ENCODE measurements at places on chromosomes 6 and 20.

- DNase-seq, result peak; percentile 61
Measured at GRCh38 chr6:159806021-159806458, 6.0 kb downstream of the PNLDC1 start.

GRCh38 chr6:28218312-28219248 is 6.5 kb upstream of the ZSCAN9 start:
- DNase-seq, result peak; percentile 20

DNA sequence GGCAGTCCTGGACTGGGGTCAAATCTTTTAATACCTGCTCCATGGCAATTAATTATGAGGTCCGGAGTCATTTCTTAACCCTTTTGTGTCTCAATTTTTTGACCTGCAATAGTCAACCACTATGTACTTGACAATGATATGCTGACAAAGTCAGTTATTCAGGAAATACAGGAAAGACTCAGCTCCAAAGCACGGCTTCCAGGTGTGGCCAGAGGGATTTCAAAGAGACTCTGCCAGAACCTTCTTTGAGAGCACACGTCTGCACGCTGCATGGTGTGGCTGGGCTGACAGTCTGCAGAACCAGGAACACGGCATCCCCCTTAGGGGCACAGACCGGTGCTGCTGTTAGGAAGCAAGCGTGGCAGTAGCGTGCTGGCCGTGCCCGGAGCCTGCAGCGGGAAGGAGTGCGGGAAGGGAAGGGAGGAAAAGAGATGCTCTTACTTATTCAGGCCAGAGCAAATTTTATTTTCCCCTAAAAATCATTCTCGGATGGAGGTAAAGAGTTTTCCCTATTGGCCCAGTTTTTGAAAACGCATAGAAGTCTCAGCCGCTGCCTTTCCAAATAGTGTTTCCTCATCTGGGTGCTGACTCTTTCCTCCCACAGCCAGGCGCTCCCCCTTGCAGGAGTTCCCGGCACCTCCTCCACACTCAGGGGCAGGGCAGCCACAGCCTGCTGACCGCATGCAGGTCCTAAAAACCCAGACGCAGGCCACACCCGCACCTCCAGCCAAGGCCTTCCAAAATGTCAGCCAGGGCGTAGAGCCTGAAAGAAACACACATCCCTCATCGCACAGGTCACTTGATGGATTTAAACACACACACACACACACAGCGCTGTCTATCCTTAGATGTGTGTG is 187.4 kb upstream of the SNX9 start:
- no peak for DNase-seq

DNA sequence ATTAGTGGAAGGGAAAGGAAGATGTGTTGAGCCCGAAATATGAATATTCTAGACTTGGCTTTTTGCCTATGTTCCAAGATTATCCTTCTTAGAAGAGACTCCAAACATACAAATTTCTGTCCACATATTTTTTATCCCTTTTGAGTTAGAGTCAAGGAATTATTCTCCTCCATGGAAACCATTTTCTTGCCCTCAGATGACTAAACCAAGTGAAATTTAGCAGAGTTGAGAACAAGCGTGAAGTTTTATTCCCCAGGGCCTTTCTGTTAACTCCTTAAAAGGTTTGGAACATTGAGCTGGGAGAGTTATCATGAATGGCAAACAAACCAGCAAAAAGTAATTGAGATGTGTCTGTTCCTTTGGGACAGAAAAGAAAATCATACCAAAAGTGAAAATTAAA is 286.1 kb upstream of the PLCB4 start:
- no peak for DNase-seq

DNA sequence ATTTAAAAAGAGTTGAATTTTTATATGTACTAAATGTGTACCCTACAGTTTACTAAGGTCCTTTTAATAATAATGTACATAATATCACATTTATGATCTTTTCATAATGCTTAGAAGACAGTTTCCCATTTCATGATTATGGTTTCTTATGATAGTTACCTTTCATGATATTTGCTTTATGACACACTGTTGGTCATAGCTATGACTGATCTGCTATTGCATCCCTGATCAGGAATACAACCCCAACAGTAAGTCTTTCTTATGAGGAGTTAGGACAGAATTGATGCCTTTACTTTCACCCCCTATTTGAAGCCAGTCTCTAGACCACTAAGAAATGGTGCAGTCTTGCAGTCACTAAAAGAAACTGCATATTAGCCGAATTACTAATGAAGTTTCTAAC is 31.0 kb downstream of the LCA5 start:
- peak; percentile 63 for DNase-seq

DNA sequence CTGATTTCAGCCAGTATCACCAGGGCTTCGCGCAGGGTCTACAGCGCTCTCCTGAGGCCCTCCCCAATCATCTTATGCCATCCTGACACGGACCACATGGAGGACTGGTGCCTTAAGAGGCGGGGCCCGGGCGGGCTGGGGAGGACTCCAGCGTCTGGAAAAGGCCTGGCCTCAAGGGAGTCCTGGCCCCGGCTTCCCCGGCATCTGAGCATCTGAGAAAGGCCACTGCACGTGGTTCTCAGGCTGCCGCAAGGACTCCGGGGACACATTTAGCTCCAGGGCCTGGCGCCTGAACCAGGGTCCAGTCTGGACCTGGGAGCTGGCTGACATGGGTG is 21.4 kb downstream of the BHLHE23 start:
- no peak for DNase-seq

DNA sequence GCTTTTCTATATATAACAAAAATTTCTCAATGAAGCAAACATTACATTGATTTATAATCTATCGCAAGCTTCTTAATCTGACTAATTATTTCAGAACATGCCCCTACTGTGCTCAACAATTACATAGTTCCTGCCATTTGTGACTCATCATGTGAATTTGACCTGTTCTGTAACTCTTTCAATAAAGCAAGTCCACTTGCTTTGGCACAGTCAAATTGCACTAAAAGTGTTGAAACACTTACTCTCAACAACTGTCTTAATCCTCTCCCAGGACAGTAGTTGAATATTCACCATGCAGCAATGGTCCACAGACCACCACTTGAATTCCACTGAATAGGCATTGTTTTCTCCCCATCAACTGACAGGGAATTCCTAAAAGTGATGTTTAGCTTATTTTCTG is 67.7 kb upstream of the SPTLC3 start:
- peak; percentile 61 for DNase-seq

DNA sequence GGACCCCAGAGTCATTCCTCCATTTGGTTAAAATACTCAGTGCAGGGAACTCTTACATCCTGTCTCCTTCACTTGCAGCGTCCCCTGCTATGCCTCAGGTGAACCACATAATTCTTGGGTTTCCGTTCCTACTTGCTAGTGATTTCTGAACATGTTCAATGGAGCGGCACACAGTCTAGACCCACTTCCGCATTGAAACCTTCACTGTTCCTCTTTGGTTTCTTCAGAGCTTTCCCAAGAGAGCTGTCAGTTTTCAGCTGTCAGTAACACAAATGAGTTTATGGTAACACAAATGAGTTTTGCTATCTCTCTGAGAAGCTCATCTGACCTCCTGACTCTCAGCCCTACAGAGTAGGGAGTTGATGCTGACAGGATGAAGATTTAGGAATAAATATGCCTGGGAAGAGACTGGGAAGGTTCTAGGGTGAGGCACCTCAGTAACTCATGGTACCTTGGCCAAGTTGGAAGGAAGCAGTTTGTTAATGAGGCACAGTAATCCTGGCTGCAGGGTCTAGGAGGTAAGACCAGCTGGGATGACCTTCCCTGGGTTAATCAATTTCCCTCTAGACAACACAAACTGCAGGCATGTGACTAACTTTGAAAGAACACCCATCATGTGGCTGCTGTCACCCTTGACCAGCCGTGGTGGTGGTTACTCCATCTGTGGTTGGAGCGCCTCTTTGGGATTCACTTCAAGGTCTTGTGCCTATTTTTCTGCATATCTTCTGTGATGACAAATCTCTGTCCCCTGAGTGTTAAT is 5.4 kb downstream of the SYS1 start:
- no peak for DNase-seq

DNA sequence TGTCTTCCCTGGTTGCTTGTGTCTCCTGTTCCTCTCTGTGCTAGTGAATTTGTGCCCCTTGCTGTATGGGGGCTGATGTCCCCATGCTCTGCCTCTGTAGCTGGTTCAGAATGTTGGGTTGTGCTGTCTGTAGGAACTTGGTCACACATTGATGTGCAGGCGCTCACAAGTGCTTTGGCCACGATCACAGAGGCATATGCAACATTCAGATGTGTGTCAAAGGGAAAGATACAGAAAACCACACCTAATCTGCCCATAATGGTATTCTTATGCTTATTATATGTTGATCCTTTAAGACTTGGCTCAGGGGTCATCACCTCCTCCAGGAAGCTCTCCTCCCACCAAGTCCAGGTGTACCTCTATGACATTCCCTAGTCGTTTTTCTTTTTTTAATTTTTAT is 17.1 kb upstream of the DHX35 start:
- no peak for DNase-seq

DNA sequence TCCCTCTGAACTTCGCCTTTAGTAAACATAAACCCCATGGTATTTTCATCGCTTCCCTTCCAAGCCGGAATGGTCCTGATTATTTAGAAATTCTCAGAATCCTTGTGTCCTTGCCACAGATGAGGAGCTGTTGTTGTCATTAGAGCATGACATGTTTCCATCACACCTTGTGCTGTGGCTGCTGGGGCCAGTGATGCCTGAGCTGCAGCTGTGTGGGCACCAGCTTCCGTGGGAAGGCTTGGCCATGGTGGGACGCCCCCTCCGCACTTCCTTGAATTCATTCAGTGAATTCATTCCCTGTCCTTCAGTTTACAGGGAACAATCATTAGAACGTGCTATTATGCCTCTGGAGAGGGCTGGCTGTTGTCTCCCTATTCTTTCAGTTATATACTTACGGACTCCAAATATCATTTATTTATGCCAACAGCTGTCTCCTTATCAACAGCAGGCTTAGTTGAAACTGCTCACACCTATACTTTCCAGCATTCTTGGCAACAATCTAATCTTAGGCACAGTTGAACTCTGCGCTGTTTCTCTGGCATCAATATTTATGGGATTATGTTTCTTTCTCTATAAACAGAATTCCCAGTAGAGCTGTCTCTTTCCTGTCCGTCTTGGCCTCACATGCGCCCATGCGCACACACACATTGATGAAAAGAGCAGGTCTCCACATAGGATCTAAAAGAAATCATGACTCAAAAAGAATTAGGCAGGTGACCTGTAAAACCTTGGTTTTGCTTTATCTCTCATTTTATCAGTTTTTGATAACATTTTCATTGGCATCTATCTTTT is 9.0 kb downstream of the ADGRF1 start:
- DNase-seq, result no peak

- peak; percentile 39 for DNase-seq
Measured at GRCh38 chr6:112626468-112627082, 279.4 kb downstream of the RFPL4B start.

- DNase-seq, result no peak
Measured at GRCh38 chr6:111837641-111838500, 35.4 kb downstream of the FYN start.

DNA sequence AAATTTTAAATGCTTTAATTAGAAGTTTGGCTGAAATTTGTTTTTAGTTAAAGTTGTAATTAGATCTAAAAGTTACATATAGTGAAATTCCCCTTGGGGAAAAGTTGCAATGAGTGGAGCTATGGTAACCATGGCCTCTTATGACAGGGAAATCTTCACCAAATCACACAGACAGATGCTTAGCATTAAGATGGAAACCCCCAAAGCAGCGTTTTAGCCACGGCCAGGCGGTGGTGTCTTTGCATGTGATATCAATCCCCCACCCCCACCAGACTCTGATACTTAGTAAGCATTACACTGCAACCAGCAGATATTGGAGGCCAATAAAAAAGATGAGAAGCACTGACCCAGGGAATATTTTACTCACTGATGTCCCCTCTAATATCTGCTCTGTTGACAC is 75.7 kb downstream of the REPS1 start:
- DNase-seq, result no peak

DNA sequence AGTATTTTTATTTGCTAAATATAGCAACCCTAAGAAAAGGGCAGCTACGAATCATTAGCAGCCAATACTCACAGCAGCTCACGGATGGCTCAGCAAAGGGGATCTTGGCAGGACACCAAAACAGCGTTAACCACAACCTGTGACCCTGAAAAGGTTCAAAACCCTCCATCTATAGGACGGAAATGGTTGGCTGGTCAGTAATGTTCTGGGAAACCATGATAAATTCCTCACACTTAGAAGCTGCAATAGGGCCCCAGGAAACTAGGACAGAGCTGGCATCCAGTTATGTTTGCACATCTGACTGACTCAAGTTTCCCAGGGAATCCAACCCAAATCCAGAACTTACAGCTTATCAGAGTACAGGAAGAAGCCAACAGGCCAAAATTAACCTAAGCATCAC is 30.9 kb upstream of the PTPRT start:
- no peak for DNase-seq

GRCh38 chr6:121760191-121760590 is 324.7 kb downstream of the GJA1 start:
- no peak for DNase-seq

GRCh38 chr6:22435151-22435550 is 134.2 kb upstream of the HDGFL1 start:
- no peak for DNase-seq

GRCh38 chr6:129903082-129903481 is 42.0 kb upstream of the TMEM244 start:
- no peak for DNase-seq

GRCh38 chr6:159008656-159009288 is 8.8 kb upstream of the RSPH3 start:
- peak; percentile 45 for DNase-seq

GRCh38 chr20:17227669-17228623 is 1.1 kb downstream of the PCSK2 start:
- DNase-seq, result no peak

DNA sequence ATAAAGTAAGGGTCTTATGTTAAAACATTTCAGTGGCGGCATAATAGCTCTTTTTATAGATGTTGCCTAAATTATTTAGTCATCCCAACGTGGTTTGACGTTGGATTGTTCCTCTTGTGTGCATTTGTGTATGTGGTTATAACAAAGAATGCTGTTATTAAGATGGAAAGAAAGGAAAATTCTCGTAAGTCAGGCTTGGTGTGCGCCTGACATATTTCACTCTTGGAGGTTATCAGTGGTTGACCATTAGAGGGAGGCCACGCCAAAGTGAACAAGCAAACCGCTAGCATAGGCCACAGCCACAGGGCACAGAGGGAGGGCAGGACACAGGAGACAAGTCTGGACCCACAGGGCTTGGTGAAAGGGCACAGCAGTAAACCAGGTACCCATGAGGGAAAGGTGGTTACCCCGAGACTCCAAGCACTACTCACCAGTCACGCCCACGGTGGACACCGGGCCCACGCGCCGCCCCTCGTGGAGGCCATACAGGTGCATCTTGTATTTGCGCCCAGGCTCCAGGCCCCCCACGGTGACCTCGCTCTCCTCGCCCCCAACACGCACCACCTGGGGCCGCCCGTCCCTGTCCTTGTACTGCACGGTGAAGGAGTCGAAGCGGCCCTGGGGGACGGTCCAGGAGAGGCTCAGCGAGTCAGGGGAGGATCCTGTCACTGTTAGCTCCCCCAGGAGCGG is 22.9 kb downstream of the CYP21A2 start:
- no peak for DNase-seq

GRCh38 chr6:8939615-8940014 is 504.3 kb upstream of the SLC35B3 start:
- no peak for DNase-seq
